WTC11 (cell line): ENCODE measurements at places on chromosomes 2 and 18.

GRCh38 chr2:163132850-163133249 is 294.3 kb upstream of the KCNH7 start:
- H3K27me3 ChIP-seq, result no peaks in the 10 kb centered on the region
- H3K4me3 ChIP-seq, result no peak overlapping the region
- no peak overlapping the region for H3K27ac ChIP-seq
- DNase-seq, result no peak

- H3K27me3 ChIP-seq, result no peaks in the 10 kb centered on the region
- DNase-seq, result no peak
- H3K36me3 ChIP-seq, result peaks cover 9% of the 10 kb centered on the region; the same call in 1 of the 2 replicates
- peaks cover 48% of the 10 kb centered on the region for H3K4me1 ChIP-seq
- H3K27ac ChIP-seq, result no peak overlapping the region; the same call in 1 of the 2 replicates
Measured at GRCh38 chr2:148721520-148721931, 77.0 kb downstream of the EPC2 start.

DNA sequence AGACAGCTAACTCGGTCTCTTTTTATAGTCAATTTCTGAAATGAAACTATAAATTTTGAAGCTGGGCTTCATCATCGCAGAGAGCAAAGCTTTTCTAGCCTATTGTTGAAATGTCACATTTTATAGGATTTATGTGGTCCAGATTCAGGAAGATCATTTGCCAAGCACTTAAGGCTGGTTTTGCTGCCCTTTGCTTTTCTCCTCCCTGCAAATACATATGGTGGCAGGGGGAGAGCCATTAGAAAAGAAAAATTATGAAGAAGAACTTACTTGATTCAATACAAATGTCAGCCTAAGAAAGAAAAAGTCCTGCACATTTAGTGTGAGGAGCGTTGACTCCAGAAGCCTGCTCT is 206.9 kb upstream of the NRP2 start:
- H3K4me1 ChIP-seq, result peaks cover 28% of the 10 kb centered on the region
- H3K27ac ChIP-seq, result no peak overlapping the region
- DNase-seq, result no peak
- H3K36me3 ChIP-seq, result no peaks in the 10 kb centered on the region

- H3K4me3 ChIP-seq, result no peak overlapping the region
- H3K27me3 ChIP-seq, result peaks cover 4% of the 10 kb centered on the region; the same call in 1 of the 2 replicates
- H3K27ac ChIP-seq, result no peak overlapping the region
- H3K36me3 ChIP-seq, result peaks cover 64% of the 10 kb centered on the region
Measured at GRCh38 chr2:6637330-6637729, 228.4 kb downstream of the CMPK2 start.

DNA sequence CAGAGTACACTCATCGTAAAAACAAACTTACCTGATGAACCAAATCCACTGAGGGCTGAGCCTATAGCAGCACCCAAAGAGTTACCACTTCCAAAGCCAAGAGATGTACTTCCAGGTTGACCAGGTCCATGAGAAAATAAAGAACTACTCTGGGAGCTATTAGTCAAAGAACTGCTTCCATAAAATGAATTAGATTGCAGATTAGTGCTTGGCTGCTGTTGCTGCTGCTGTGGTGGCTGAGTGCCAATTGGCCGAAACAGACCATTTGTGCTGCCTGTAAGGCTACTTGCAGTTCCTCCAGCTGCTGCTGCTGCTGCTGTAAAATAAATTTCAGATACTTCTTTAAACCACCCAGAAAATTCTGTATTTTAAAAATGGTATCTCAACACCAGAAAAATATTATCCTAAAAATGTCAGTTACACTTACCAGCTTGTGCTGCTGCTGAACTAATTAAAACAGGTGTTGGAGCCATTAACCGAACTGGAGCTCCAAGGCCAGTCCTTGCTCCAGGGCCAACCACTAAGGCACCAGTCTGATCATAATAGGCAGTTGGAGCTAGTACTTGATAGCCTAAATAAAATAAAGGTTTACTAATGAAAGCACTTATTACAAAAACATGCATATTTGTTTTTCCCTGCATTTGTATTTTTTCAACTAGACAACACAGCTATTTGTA is 58.1 kb upstream of the SDC1 start:
- no peaks in the 10 kb centered on the region for H3K4me1 ChIP-seq
- H3K4me3 ChIP-seq, result no peak overlapping the region
- no peaks in the 10 kb centered on the region for H3K27me3 ChIP-seq
- H3K27ac ChIP-seq, result no peak overlapping the region
